ENCODE measurements at places on chromosomes 3 and 15.

DNA sequence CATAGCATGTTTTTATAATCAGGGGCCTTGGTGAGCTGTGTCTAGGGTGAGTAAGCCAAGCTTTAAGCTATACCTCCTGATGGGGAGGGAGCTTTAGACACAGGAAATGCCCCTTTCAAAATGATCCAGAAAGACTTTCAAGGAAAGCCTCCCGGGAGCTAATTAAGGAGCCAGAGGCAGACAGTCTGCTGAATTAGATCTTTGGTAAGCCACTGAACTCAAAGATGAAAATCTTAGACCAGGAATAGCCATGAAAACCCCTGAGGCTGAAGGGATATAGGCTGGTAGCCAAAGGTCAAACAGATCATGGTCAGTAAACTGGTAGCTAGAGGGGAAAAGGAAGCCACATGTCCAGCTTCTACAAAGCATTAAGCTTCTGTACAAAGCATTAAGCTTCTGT lies 42.7 kb upstream of the GAP43 start:
- no peak for DNase-seq

DNA sequence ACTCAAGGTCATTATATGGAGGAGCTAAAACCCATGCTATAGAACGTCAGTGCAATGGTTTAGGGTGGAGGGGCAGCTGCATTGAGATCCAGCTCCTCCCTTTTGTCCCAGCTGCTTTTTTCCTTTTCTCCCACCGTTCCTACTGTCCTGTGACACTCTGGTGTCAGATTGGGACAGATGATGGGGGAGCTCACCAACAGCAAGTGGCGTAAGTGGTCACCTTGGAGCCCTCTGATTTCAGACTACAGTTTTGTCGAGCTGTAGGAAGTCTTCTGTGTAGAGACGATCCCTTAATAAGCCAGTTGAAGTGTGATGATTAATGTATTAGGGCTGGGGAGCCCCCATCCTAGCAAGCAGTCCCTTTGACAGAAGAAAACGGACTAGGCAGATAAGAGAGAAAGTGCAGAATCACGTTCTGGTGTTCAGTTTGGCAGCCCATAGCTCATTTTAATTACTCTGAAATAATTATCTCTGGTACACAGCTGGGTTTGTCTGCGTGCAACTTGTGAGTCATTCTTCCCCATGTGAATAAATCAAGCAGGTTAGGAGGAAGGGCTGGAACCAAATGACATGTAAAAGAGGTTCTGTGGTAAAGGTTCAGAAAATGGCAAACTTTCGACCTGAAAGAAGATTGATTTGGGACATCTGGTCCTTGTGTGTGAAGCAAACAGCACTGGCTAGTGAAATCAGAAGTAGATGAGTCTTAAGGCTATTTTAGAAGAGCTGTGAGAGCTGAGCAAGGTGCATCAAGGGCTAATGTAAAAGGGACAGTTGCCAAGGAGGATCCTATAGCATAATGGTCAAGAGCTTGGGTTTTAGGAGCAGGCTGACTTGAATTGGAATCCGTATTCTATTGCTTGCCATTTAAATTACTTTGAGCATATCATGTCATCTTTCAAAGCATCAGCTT lies 241.4 kb downstream of the EDEM1 start:
- no peak for DNase-seq

GRCh38 chr3:141680620-141681389 lies 57.3 kb upstream of the RNF7 start:
- DNase-seq: no peak

- no peak for DNase-seq
Measured at GRCh38 chr3:63857311-63857710, 6.3 kb downstream of the THOC7 start.

- DNase-seq: no peak
Measured at GRCh38 chr3:191435981-191436380, 25.0 kb upstream of the PYDC2 start.

- no peak for DNase-seq
Measured at GRCh38 chr3:107345822-107346405, 31.3 kb upstream of the CCDC54 start.

- DNase-seq: no peak
Measured at GRCh38 chr3:32316319-32316718, 75.3 kb upstream of the CMTM7 start.

- no peak for DNase-seq
Measured at GRCh38 chr15:77569729-77570125, 63.0 kb downstream of the LINGO1 start.

- DNase-seq: no peak
Measured at GRCh38 chr15:29611057-29611456, 211.2 kb downstream of the TJP1 start.

DNA sequence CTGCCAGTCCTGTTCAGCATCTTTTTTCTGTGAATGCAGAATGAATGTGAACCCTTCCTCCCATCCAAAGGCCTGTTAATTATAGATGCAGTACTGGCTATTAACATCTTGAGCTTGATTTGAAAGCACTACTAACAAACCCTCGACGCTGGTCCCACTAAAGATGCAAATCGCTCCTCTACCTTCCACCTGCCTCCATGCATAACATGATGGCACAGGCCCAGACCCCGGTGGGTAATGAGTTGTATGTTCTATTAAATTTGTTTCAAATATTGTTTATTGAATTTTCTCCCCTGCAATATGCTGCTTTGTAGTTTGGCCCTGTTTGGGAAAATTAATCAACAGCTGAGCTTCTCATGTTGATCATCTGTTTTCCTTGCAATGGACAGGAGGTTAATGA lies 69.3 kb downstream of the RAB11A start:
- no peak for DNase-seq

DNA sequence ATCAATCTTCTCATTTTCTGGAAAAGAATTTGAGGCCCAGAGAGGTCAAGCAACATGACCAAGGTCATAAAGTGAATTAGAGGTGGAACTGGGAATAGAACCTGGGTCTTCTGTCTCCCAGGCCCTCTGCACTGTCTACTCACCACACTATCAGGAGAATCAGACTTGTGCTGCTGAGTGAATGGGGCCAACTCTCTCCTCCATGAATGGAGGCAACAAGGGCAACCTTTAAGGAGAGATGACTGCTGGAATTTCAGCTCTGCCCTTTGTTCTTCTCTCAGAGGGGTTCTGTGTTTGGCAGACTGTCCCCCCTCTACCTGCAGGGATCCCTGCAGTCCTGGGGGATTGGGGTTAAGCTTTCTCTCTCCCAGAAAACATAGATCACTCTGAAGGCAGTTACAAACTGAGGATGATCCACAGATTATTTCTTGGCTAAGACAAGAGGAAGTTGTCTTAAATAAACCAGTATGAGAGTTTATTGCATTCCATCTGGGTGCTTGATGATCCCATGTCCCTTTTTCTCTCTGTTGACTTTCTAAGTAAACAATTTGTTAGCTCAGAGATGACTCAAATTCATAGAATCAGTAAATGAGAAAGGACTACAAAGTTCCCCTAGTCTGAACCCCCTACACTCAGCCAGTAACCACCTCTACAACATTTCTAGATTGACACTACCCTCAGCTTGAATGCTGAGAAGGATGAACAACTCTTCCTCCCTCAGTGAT lies 99.0 kb upstream of the LIPC start:
- DNase-seq: no peak

- no peak for DNase-seq
Measured at GRCh38 chr3:113000691-113001090, 9.9 kb downstream of the GTPBP8 start.
